NCI-H1930 (cell line): ENCODE measurements at places on chromosomes 16 and 17.

- DNase-seq = no peak
Observed at GRCh38 chr17:75507733-75508719, 7.3 kb downstream of the CASKIN2 start.

DNA sequence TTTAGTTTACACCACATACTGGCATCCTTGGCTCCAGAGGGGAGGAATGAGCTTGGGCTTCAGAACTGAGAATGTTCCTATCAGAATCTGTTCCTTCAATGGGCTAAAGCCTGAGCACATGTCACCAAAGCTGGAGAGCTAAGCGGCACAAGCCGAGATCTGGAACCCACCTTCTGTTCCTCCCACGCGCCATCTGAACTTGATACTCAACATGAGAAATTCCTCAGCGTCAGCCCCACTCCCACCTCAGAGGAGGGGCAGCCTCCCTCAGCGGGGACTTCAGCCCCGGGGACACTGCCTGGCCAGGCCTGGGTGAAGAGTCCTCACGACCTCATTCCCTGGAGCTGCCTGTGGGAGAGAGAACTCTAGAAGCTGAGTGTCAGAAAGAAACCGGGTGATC is 22.8 kb upstream of the SLC47A1 start:
- DNase-seq = no peak

DNA sequence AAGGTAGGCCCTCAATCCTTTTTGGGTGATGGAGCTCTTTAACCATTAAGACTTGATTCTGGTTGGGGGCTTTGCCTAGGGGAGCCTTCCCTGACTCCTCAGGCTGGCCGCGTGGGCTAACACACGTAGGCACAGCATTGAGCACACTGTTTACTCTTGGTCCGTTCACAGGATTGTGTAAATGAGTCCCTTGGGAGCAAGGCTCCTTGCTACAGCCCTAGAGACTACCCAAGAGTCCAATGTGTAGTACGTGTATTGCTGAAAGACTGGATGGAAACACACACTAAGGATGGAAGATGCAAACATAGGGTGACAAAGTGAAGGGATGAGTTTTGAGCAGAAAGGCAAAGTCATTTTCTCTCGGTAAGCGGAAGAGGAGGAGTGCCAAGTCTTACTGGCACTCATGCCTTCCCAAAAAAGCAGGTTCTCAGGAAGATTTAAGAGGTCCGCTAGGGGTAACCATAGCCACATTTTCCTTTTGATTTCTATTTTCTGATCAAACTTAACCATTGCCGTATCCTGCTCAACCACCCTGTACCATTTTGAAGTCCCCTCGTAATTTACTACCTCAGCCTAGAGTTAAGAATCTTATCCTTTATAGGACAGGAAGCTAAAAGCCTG is 911 bp upstream of the ITGA2B start:
- DNase-seq = no peak

DNA sequence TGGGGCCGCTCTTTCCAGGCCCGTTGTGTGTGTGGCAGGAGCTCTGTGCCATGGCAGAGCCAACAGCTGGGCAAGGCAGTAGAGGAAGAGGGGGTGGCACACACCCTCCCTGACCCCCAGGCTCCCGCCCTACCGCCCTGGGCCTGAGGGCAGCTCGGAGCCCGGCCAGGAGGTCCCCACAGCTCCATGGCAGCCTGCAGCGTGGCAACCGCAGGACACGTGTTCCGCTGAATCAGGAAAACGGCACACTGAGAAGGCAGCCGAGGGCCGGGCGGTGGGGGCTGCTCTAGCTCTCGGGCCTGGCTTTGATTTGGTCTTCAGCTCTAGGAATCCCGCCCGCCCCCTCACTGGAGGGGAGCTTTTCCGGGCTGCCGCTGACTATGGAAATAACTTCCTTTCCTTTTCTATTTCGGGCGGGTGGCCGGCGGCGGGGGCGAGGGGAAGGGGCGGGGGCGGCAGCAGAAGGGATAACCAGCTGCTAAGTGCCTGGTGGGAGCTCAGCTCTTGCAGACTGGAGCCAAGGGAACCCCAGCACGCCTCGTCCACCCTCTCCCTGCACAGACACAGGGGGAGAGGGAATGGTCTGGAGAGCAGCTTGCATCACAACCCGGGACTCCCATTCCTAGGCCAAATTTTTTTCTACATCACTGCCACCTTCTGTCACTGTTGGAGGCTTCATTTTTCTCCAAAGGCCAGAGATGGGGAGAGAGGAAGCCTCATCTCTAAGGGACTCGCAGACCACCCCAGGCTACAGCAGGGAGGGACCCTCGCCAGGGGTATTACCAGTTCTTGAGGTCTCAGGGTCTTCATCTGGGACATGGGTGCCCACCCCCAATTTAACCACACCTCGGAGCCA is 24.8 kb upstream of the MRPS23 start:
- DNase-seq = no peak

DNA sequence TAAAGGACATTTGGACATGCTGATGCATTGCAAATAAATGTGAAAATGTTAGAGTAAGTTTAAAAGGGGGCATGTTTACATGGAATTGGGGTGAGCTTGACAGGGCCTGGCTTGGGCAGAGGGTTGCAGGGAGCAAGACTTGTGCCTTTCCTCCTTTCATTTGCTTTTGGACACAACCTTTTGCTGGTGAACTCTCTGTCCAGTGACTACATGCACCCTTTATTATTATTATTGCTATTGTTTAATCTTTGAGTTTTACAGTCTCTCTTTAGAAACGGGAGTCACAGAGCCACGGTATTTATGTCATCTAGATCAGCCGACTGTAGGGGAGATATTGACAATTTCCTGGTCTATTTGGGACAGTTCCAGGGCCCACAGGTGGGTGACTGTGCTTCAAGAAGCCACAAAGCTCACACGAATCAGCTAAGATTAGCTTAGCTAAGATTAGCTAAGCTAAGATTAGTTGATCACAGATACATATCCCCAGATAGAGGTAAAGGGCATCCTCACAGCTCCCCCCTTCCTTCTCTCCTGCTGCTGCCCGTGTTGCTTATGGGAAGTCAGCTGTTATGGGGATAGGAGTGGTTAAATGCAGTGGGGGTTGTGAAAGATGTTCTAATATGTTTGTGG is 28.9 kb upstream of the ETV4 start:
- DNase-seq = no peak

DNA sequence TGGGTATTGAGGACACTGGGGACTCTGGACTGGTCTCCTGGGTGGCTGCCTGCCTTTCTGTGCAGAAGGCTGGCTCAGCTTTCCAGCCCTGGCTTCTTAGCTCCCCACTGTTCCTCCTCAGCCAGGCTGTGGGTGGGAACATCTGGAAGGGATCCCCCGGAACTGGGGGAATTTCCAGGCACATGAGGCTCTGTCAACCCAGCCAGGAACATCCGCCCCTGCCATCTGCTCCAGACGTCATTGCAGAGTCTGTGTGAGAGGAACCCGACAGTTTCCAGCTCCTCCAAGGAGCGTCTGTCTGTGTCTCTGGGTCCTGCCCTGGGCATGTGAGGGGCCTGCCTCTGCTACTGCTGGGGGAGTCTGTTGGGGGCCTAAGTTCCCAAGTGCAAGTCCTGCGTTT is 36.2 kb upstream of the CRHR1 start:
- DNase-seq = no peak

DNA sequence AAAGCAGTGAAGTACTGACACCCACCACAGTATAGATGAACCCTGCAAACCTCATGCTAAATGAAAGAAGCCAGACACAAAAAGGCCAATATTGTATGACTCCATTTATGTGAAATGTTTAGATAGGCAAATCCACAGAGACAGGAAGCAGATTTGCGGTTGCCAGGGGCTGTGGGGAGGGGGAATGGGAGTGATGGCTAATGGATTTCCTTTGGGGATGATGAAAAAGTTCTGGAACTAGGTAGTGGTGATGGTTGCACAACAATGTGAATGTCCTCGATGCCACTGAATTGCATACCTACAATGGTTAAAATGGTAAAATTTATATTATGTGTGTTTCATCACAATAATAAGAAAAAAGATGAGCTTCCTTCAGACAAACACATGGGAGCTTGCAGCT is 28.4 kb upstream of the WFIKKN2 start:
- no peak for DNase-seq
